ENCODE measurements at places on chromosomes 4 and X.

DNA sequence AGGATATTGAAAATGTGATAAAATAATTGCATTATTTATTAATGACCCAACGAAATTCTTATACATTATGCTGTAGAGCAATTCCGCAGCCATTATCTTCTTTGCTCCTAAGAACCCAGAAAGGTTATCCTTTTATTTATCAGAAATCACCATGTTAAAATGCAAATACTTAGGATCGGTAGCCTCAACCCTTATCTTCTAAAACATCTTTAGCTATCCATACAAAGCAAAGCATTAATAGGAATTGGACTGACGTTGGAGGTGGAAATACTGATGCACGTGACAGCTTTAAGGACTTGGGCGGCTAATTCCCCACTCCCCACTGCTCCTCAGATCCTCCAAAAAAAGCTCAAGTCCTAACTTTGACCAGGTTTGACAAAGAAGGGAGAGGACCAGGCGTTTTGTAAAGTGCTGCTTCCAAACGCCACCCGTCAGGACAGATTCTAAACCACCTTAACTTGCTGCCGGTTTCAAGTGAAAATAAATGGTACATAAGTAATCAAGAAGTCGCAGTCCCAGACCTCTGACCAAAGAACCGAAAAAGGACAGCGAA, 539 bp upstream of the SPCS3 start:
- DNase-seq, result peak; percentile 9

DNA sequence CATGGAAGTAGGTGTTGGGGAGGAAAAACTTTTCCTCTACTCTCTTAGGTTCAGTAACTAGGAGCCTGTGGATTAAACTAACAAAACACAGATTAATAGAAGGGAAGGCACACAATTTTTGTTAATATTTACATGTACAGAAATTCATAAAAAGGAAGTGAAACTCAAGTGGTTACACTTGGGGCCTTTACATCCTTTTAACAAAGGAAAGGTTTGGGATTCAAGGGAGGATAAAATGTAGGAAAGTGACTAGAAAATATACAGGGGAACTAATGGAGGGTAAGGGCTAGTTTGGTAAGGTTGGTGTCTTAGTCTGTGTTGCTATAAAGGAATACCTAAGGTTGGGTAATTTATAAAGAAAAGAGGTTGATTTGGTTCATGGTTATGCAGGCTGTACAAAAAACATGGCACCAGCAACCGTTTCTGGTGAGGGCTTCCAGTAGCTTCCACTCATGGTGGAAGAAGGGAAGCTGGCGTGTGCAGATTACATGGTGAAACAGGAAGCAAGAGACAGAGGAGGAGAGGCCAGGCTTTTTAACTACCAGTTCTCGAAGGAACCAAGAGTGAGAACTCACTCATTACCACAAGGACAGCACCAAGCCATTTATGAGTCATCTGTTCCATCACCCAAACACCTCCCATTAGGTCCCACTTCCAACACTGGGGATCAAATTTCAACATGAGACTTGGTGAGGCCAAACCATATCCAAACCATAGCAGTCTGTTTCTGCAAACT, 124.4 kb downstream of the CHRDL1 start:
- DNase-seq, result no peak

- no peak for DNase-seq
Observed at GRCh38 chr4:139642364-139642763, 23.3 kb upstream of the MGST2 start.

GRCh38 chr4:181476508-181476890, 766.7 kb upstream of the TENM3 start:
- DNase-seq, result no peak

DNA sequence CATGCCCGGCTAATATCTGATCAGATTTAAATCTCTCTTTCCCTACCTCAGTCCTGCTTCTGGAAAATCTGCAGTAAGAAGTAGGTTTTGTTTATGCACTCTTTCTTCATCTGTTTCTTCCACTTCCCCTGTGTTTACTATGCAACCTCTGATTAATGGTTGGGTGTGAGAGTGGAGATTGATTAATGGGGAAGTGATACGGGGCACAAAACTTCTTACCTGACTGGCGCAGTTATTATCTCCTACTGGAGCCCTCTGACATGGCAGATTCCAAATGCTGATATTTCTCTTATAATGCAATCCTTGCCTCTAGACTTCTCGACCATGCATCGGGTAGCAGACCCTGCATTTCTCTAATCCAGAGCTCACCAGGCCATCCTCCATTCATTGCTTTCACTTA, 60.2 kb upstream of the HPGD start:
- no peak for DNase-seq

DNA sequence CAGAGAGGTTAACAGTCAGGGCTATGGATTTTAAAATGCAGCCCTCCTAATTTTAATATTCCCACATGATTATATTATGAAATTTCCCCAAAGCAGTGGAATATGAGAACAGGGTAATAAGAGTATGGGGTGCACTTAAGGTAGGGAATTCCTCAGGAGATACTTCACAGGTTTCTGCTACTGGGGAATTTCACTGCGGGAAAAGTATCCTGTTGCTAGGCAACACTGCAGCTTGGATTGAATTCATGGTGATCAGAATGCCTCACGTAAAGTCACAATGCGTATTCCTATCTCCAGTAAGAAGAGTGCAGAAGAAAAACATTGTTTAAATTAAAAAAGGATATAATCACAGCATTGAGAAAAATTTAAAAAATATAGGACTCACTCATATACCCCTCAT, 398.1 kb upstream of the RPS6KA3 start:
- no peak for DNase-seq

GRCh38 chrX:64313624-64314023, 81.6 kb downstream of the MTMR8 start:
- no peak for DNase-seq

DNA sequence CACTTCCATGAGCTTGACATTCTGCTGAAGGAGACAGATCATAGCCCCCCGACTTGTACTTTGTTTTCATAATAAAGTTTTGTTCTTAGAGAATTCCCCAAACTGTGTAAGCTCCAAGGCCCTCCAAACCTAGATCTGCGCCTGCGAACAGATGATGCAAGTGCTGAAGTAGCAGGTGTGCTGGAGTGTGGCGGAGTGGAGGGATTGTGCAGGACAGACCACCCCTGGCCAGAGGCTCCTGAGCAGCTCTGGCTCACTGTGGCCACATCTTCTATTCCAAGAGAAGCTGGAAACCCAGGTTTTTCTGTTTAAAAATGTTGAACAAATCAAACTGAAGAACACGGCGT, 46.4 kb downstream of the TBC1D14 start:
- no peak for DNase-seq

- DNase-seq, result no peak
Observed at GRCh38 chr4:88308587-88308986, 24.2 kb upstream of the PPM1K start.

DNA sequence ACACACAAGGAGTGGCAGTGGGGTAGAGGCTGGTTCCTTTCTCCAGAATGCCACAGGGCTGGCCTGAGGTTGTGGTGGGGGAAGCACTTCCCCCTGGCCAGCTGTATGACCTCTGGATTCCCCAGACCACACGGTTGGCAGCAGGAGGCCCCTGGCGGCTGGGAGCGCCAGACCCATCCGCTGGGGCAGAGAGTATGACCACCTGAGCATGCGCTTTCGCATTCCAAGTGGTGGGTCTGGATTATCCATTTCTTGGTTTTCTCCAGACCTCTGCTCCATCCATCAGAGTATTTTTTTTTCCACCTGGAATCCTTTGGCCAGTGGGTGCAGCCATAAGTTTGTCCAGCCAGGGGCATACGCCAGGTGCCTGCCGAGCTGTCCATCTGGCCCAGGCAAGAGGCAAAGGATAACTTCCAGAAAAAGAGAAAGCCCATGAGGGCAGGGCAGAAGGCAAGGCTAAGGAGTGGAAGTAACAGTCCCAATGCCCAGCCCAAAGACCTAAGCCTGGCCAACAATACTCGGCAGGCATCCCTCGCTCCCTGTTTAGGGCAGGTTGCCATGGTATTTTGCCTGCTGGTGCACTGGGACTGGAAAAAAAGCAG, 39.3 kb downstream of the NHSL2 start:
- DNase-seq, result no peak

DNA sequence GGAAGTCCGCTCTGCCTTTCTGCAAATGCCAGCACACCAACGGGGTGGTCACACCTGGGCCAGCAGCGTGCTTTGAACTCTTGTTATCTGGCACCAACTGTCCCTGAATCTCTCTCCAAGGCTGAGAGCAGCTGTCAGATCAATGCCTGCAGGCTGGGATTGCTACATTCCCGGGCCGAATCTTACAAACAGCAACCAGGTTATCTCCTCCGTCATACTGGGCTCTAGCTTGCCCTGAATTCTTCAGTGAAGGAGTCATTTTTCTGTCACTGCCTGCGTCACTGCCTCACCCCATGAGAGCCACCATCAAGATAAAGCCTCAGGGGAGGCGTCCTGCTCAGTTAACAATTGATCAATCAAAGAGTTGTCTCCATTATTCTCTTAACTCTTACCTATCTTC, 329.4 kb upstream of the PPARGC1A start:
- peak; percentile 29 for DNase-seq

DNA sequence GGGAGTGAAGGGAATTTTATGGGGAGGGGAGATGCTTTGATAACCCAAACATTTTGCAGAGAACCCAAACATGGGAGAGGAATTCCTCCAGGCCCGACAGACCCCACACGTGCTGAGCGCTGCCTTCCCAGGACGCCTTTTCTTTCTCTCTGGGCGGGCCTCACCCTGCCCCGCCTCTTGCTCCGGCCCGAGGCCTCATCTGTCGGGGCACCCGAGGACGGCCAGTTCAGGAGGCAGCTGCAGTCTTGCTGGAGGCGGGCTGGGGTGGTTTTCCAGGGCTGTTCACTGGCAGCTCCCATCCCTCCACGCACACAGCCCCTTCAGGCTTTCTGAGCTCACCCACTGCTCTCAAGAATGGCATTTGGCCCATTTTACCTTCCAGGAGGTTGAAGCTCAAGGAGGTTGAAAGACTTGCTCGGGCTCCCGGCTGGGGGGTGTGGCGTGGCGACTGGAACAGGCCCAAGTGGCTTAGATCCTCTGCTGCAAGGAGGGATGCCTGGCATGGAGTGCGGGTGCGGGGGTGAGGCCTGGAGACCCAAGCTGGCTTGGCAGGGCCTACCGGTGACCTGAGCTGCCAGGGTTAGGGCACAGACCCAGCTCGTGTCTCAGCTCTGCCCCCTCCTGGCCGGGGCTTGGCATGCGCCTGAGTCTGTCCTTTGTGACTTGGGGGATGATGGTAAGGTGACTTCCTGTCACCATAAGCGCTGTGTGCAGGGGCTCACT, 99.2 kb downstream of the PSAPL1 start:
- peak; percentile 87 for DNase-seq

DNA sequence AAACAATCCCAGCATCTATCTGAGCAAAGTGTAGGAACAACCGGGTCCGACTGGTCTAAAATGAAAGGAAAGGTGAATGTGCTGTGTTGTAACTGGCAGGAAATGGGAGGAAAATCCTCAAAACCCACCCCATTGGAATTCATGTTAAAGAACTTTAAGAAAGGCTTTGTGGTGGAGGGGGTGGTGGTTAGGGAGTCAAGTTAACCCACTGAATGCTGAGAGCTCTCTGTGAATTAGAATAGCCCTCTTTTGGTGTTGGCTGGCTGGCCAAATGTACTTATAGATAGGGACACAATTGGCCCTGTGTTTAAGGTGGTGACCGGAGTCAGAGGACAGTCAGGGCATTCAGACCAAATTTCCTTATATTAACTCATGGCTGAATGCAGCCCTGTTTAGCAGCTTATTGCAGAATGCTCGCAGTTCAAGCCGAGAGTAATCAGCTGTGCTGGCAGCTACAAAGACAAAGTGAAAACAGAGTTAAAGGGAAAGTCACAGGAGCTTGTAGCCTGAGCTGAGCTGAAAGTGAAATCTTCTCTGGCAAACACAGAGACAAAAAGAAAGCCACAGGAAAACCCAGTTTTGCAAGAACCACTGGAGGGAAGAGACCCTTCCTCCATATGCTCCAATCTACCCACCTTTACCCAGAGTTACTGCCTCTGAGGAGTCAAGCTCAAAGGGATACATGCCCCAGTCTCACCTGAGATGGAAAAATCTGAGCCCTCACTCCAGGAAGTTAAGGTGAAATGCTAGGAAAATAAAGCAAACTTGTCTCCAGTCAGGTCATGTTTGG, 38.5 kb upstream of the UGT2B7 start:
- DNase-seq, result peak; percentile 1

DNA sequence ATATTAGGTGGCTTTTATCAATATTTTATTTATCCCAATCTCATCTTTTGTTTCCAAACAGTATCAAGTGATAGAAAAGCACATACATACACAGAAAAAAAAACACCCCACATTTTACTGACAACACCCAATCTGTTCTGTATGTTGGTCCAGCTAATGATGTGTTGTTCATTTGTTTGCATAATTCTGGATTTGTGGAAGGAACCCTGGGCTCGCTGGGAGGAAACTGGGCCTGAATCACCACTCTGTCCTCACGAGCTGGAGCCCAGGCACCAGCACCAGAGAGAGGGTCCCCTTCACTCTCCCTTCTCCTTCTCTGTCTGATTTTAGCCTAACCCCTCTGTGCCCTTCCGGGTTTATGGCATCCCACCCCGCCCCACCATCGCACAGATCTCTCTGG, 79.8 kb downstream of the PSAPL1 start:
- DNase-seq, result no peak

GRCh38 chr4:10089346-10089745, 27.3 kb downstream of the WDR1 start:
- no peak for DNase-seq

- DNase-seq, result no peak
Observed at GRCh38 chrX:109856974-109857373, 123.9 kb upstream of the ACSL4 start.

DNA sequence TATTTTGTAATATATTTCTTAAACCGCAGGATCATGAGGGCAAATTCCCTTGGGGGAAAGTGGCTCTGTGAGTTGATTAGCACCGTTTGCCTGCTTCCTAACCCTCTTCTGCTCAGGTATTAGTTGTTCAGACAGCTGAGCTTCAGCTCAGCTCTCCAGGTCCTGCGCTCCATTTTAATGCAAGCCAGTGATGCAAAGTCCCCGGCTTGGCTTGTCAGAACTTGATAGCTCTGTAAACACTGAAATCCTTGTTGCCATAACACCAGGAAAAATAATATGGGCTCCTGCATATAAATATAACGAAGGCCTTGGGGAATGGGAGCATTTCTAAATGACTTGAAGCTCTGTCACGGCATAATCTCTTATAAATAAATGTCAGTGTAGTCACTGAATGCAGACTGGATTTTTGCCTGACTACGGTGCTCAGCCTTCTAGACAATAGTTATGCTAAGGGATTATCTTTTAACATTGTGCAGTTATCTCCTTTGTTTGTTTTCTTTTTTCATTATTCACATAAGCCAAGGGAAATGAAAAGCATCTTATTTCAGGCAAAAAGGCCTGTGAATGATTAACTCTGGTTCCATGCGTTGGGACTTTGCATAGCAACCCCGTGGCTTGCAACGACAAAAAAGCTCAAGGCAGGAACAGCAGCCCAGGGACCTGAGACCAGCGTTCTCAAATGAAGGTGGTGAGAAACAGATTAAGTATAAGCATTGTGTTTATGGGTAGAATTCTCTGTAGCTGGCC, 253.2 kb downstream of the SPRY1 start:
- DNase-seq, result no peak

- no peak for DNase-seq
Observed at GRCh38 chrX:35743331-35743730, 54.8 kb upstream of the MAGEB16 start.
